ENCODE measurements at places on chromosomes 6 and 20.

- no peak for DNase-seq
Measured at GRCh38 chr20:19692100-19692499, 66.0 kb upstream of the RIN2 start.

- no peak for DNase-seq
Measured at GRCh38 chr6:56524891-56525703, 117.6 kb downstream of the DST start.

GRCh38 chr20:45500022-45500421 is 15.4 kb downstream of the SPINT3 start:
- no peak for DNase-seq

DNA sequence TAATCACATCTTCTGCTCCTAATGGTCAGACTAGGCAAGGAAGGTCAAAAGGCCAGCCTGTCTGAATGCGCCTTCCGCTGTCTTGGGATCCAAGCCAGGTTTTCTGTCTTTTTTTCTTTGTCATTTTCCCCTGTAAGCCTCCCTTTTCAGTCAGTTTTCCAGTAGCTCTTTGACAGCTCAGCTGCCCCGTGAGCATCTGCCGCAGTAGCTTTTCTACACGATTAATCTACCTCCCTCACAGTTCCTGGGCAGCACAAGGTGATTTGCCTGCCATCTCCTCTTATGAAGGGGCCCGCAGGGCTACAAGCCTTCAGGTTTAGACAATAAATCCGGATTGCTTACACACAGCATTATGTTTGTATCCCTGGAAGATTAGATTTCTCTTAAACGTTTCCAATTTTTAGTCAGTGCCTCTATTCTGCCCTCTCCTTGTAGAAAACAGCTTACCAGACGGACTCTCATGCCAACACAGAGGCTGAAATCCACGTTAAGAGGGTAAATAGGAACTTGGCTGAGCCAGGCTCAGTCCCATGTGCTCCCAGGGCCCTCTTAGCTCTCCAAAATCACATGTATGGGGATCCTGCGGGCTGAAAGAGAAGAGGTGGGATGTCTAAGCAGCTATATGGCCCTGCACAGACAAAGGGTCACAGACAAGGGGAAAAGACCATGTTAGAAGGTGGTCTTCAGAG is 77.2 kb downstream of the LY86 start:
- no peak for DNase-seq

- DNase-seq = no peak
Measured at GRCh38 chr6:14635934-14636591, 518.5 kb downstream of the CD83 start.

GRCh38 chr6:101845172-101845571 is 451.7 kb downstream of the GRIK2 start:
- DNase-seq = no peak

DNA sequence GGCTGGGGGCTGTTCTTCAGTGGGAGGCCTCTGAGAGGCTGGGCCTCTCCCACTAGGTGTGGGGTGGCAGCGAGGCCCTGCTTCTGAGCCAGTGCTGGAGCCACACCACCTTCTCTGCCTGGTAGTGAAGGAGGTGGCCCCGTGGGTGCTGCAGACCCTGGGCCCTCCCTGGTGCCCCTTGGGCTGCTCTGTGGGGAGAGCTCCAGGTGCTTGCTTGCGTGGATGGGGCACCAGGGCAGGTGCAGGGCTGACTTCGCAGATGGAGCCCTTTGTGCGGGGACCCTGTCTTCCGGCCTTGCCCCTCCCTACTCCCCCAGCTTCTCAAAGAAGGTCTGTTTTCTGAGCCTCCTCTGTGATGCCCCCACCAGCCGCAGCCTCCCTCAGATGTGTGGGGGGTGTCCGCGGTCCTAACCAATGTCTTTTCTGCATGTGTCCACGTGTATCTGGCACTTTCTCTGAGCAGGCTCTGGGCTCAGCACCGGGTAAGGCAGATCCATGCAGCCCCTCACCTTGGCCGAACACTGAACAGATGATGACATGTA is 17.2 kb upstream of the MYT1 start:
- no peak for DNase-seq

GRCh38 chr6:103885446-103885845 is 974.3 kb downstream of the HACE1 start:
- no peak for DNase-seq

DNA sequence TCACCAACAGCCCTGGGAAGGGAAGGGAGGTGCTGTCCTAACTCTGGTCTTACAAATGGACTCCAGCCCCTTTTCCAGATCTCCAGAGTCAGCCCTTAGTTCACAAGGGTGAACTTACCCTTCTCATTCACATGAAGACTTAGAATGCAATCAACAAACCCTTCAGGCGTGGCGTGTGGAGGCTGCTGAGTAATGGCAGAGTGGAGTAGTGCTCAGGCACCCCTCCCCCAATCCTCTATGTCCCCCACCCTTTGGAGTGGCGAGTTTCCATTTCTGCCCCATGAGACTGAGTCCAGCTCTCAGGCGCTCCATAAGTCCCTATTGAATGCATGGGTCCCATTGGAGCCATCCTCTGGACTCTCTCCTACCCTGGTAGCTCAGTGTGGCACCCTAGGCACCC is 3.3 kb downstream of the SNAI1 start:
- DNase-seq = no peak

DNA sequence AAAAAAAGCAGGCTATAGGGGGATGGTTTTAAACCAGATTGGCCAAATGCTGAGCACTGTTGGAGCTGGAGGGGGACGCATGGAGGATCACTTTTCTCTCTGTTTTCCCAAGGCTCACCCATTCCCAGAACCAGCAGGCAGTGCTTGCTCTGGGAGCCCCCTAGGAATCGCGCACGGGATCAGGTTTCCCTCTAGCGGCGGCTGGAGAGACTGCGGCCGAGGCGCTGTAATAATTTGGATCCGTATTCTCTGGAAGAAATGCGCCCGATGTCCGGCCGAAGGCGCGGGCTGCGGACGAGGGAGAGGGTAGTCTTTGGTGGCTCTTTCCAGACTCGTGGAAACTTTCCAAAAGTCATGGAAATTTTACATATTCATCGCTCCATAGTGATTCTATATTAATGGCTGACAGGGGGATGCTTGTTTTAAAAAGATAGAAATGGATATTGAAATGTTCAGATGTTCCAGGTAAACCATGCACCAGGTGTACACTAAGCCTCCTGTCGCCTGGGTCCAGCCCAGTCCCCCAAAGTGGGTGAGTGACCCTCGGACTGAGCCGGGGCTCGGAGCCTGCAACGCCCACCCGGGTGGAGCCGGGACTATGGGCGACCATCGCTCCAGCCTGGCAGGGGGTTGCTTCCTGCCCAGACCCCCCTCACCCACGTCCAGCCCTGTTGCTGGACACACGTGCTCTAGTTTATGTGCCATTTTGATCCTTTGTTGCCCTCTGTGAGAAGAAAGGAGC is 78.7 kb upstream of the PHACTR3 start:
- peak; percentile 31 for DNase-seq

DNA sequence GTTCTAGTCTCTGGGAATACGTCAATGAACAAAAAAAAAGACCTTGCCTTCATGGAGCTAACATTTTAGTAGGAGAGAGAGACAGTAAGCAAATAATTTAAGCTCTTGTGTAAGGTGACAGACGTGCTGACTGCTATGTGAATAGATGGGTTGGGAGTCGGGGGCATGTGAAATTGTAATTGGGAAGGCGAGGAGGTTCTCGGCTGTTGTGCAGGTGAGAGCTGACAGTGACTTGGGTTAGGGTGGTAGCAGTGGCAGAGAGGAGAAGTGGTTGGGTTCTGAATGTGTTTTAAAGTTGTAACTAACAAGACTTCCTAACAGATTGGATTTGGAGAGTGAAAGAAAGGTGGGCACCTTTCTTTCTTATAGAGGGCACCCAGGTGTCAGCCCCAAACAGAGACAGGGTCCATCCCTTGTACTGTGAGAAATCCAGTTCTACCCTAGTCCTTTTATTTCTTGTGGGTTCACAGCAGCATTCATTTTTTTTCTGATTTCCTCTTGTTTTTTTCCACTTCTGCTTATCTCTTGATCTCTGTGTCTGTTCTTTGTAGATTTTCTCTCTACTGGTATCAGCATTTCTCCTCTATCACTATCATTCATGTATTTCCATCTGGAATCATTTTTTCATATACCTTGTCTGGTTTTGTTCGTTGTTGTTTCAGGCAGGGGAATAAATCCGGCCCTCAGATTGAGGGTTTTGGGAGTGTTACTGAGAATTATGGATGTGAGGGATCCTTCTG is 15.4 kb upstream of the MYLK2 start:
- no peak for DNase-seq

DNA sequence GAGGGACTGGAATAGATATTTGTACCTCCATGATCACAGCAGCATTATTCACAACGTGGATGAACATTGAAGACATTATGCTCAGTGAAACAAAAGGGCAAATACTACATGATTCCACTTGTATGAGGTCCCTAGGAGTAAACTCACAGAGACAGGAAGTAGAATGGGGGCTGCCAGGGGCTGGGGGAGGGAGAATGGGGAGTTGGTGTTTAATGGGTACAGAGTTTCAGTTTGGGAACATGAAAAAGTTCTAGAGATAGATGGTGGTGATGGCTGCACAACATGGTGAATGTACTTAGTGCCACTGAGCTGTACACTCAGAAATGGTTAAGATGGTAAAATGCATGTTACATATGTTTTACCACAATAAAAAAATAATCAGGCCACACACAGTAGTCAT is 164.3 kb upstream of the RREB1 start:
- no peak for DNase-seq

DNA sequence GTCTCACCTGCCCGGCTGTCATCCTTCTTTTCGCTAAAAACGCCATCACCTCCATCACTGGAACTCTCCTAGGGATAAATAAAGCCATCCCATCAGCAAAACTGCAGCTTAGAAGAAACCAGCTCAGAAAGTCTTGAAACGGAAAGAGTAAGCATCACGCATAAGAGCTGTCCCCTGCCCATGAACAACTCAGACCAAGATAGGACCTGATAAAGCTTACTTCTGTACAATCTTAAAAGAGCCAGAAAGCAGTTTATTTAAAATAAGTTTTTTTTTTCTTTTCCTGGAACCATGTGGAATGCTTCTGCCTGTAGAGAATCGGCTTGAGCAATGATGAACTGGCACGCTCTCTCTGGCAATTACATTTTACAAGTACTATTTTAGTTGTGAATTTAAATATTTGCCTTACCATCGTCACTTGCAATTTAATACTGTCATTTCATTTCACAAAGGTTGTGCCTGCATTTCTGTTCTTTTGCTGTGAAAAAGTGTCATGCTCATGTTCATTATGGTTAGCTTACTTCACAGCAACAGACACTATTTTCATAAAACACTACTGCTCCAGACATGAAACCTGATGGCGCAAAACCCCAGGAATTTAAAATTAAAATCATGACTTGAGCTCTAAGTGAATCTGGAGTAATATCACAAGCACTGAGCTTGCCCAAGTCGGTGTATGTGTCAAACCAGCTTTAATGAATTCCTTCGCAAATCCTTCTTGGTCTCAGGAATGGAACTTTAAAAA is 59.6 kb upstream of the EMILIN3 start:
- no peak for DNase-seq

GRCh38 chr6:27693766-27694546 is 218.2 kb downstream of the OR2B2 start:
- DNase-seq = no peak

GRCh38 chr6:2387445-2387844 is 142.0 kb upstream of the GMDS start:
- no peak for DNase-seq

- DNase-seq = peak; percentile 78
Measured at GRCh38 chr6:113776998-113777397, 80.1 kb upstream of the MARCKS start.

- DNase-seq = no peak
Measured at GRCh38 chr20:47672166-47672565, 113.1 kb downstream of the SULF2 start.

DNA sequence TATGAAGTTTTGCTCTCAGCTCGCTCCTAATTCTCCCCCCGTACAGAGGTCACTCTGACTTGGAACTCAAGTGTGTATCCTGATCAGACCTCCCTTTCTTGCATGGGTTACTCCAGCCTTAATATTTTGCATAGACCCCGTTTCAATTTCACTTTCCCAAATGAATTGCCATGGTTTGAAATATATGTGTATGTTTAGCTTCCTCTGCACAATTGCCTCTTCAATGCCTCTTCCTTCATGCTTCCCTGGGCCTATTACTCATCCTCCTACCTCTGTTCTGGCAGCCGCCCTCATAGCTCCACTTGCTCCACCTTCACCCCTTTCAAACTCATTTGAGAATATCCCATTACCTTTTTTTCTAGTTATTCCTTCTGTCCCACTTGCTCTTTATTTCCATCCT is 90.0 kb upstream of the SAMD5 start:
- DNase-seq = no peak

DNA sequence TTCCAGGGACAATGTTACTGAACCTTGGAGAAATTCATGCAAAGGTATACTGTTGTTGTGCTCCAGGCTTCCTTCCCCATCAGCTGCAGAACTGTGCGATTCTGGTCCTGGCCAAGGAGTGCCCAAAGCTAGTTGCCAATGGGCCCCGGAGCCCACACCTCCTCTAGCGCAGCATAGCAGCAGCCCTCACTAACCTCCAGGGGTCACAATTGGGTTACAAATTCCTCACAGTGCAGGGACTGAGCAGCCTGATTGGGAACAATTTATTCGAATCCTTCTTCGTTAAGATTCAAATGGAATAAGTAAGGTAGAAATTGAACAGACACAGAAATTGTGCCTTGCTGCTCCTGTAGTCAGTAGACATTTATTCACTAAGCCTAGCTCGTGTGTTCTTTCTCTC is 284.9 kb downstream of the PRKN start:
- peak; percentile 48 for DNase-seq

- DNase-seq = no peak
Measured at GRCh38 chr6:112432853-112433252, 85.7 kb downstream of the RFPL4B start.

- DNase-seq = no peak
Measured at GRCh38 chr6:84042603-84043002, 9.0 kb downstream of the MRAP2 start.

DNA sequence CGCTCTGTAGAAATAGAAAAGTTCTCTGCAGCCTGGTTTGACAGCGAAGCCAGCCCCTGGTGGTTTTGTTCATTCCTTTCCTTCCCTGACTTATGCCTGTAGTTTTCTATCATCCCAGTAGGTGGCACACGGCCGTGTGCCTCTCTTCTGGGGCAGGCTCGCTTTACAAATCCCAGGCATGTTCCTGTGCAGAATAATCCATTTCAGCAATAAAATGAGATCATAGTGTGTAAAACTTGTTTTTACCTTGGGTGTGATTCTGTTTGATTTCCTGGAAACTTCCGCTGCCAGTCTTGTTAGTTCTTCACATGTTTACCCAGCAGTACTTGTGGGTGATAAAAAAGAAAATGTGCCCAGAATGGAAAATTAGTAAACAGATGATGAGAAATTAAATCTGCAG is 7.4 kb upstream of the INSM1 start:
- no peak for DNase-seq
